ENCODE measurements at places on chromosomes 11 and 22.

DNA sequence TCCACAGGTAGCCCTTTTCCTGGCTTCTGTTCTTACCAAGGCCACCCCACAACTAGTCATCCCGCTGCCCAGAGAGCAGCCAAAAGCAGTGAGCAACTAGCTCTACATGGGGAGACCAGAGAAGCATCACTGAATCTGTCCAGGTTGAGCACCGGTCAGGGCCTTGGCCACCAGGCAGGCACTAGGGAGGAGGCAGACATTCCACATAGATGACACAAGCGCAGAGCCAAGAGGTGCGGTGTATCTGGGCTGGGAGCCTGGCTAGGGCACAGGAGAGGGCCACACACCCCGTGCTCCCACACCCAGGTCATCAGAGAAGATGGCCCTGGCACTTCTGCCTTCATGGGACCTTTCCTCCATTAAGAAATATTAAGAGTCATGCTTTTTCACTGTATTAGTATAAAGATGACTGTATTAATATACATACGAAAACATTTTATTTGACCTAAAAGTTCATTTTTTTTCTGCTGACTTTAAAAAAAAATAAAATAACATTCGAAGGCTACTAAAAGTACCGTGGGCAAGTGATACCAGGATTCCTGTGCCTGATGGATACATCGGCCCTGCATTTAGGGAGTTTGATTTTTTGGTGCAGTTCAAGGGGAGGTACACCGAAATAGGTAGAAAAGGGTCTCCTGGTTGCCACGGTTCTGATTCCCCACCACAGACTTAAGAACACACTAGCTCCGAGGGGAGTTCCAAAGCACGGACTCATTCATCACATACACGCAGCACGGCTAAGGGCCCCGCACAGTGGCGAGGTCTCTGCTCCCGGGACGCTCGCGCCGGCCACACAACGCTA lies 1.2 kb downstream of the DGCR2 start:
- DNase-seq = no peak
- peak overlapping the region; percentile 78 for H3K27ac ChIP-seq
- H3K4me1 ChIP-seq = peaks cover 70% of the 10 kb centered on the region
- no peaks in the 10 kb centered on the region for H3K27me3 ChIP-seq
- peak overlapping the region; percentile 91 for H3K4me3 ChIP-seq

GRCh38 chr22:32475468-32476010 lies 928 bp downstream of the FBXO7 start:
- peaks cover 26% of the 10 kb centered on the region for H3K4me1 ChIP-seq
- peak overlapping the region; percentile 94 for H3K4me3 ChIP-seq
- H3K36me3 ChIP-seq = peaks cover 9% of the 10 kb centered on the region

- peaks cover 85% of the 10 kb centered on the region for H3K27me3 ChIP-seq
- peak overlapping the region; percentile 48 for H3K4me3 ChIP-seq
- peaks cover 16% of the 10 kb centered on the region for H3K4me1 ChIP-seq
- peaks cover 4% of the 10 kb centered on the region for H3K36me3 ChIP-seq
- H3K27ac ChIP-seq = peak overlapping the region; percentile 96
- DNase-seq = peak; percentile 83
Observed at GRCh38 chr22:36017651-36018091, 11.0 kb downstream of the RBFOX2 start.

DNA sequence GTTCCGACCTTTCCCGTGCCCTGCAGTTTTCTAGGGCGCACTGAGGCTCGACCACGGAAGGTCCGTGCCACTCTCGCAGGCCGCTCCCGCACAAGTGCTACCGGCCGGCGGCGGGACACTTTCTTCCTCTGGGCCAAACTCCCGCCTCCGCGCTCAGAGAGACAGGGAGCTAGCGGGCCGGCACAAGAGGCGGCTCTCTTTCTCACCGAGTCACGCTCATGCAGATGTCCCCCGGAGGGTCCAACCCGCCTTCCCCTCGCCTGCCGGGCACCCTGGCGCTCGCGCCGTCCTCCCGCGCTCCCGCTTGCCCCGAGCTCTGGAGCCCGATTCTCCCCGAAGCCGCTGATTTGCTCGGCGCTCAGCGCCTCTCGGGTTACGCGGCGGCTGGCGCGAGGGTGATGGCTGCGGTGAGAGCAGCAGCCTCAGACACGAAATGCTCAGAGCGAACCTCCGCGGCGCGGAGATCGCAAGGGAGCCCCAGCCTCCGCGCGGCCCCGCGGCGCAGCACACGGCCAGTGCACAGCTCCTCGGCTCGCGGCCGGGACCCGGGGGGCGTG lies 1.0 kb downstream of the LMO1 start:
- H3K27ac ChIP-seq = no peak overlapping the region
- H3K27me3 ChIP-seq = peaks cover 50% of the 10 kb centered on the region
- peak; percentile 29 for DNase-seq
- H3K4me1 ChIP-seq = peaks cover 9% of the 10 kb centered on the region
- no peaks in the 10 kb centered on the region for H3K36me3 ChIP-seq
- peak overlapping the region; percentile 83 for H3K4me3 ChIP-seq

- no peak overlapping the region for H3K4me3 ChIP-seq
- peaks cover 2% of the 10 kb centered on the region for H3K4me1 ChIP-seq
- no peaks in the 10 kb centered on the region for H3K27me3 ChIP-seq
- H3K36me3 ChIP-seq = no peaks in the 10 kb centered on the region
- no peak overlapping the region for H3K27ac ChIP-seq
Observed at GRCh38 chr22:44407171-44407986, 90.7 kb downstream of the RTL6 start.

DNA sequence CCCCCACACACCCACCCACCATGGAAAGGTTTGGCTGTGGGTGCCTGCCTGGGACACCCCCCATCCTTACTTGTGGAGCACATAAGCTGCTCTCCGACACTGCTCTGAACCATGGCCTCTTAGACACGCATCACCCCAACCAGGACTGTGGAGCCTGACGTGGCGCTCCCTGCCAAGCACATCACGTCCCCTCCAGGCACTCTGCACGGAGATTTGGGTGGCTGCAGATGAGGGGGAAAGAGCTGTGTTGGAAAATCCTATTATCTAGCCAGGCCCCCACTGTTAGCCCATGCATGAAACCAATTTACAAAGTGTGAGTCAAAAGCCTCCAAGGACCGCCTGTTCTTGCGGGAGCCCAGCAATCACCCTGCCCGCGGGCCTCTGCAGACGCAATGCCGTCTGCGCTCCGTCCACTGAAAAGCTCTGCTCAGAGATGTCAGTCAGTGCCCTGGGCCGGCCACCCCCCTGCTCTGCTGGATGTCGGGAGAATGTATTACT lies 163.4 kb upstream of the NECTIN1 start:
- H3K36me3 ChIP-seq = no peaks in the 10 kb centered on the region
- peaks cover 19% of the 10 kb centered on the region for H3K27me3 ChIP-seq
- peaks cover 13% of the 10 kb centered on the region for H3K4me1 ChIP-seq
- no peak overlapping the region for H3K4me3 ChIP-seq
- DNase-seq = no peak

- no peak overlapping the region for H3K4me3 ChIP-seq
- no peak for DNase-seq
- peaks cover 9% of the 10 kb centered on the region for H3K27me3 ChIP-seq
- no peak overlapping the region for H3K27ac ChIP-seq
- H3K36me3 ChIP-seq = no peaks in the 10 kb centered on the region
Observed at GRCh38 chr22:46512039-46512370, 25.4 kb downstream of the CELSR1 start.

DNA sequence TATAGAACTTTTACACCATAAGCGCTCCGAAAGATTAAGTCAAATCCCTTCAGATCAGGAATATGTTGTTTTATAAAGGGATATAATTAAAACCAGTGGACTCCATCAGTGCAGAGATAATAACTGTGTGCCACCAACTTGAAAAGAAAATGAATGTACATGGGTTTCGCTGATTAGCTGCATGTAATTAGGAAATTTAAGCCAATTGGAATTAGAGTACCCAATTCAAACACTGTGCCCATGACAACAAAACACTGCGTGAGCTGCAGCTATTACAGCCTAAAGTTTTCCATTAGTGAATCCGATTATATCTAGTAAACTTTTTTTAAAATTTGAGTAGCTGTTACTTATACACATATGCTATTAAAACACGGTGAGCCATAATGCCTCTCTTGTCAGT lies 392.3 kb upstream of the ARHGAP42 start:
- no peak overlapping the region for H3K27ac ChIP-seq
- H3K4me3 ChIP-seq = no peak overlapping the region
- H3K4me1 ChIP-seq = no peaks in the 10 kb centered on the region
- H3K27me3 ChIP-seq = no peaks in the 10 kb centered on the region
- no peaks in the 10 kb centered on the region for H3K36me3 ChIP-seq

DNA sequence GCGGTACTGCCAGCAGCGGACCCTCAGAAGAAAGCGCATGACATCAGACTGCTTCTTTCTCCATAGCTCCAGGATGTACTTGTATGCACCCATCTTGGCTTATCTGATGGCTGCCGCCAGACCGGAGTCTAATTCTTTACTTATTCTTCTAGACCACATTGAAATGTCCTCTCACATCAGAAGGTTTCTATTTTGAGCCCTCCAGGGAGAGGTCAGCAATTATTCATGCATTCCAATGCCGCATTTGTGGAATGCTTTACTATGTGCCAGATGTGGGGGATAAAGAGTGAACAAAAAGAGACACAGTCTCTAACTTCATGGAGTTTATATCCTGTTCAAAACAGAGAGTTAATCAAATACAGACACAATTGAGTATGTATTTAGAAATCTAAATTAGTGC lies 230.1 kb downstream of the MIAT start:
- H3K36me3 ChIP-seq = peaks cover 12% of the 10 kb centered on the region
- H3K27me3 ChIP-seq = no peaks in the 10 kb centered on the region
- no peaks in the 10 kb centered on the region for H3K4me1 ChIP-seq
- DNase-seq = no peak
- no peak overlapping the region for H3K27ac ChIP-seq

DNA sequence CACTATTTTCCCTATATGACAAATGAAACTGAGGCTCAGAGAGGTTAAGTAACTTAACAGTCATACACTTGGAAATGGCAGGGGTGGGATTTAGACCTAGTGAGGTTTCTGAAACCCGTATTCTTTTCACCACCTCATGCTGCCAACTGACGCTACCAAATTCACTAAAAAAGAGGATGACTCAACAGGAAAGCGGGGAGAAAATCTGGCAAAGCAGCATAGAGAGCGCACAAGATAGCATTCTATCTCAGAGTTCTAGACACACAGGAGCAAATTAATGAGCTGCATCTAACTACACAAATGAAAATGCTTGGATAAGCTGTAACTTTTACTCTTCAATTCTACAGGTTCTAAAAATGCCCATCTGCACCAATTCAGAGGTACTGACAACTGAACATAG lies 136.4 kb downstream of the RBFOX2 start:
- no peak for DNase-seq
- peaks cover 43% of the 10 kb centered on the region for H3K27me3 ChIP-seq
- H3K4me1 ChIP-seq = no peaks in the 10 kb centered on the region
- peaks cover 5% of the 10 kb centered on the region for H3K36me3 ChIP-seq

GRCh38 chr11:101446238-101446637 lies 137.6 kb downstream of the TRPC6 start:
- DNase-seq = no peak
- no peak overlapping the region for H3K4me3 ChIP-seq
- no peaks in the 10 kb centered on the region for H3K27me3 ChIP-seq
- no peak overlapping the region for H3K27ac ChIP-seq
- peaks cover 5% of the 10 kb centered on the region for H3K4me1 ChIP-seq

DNA sequence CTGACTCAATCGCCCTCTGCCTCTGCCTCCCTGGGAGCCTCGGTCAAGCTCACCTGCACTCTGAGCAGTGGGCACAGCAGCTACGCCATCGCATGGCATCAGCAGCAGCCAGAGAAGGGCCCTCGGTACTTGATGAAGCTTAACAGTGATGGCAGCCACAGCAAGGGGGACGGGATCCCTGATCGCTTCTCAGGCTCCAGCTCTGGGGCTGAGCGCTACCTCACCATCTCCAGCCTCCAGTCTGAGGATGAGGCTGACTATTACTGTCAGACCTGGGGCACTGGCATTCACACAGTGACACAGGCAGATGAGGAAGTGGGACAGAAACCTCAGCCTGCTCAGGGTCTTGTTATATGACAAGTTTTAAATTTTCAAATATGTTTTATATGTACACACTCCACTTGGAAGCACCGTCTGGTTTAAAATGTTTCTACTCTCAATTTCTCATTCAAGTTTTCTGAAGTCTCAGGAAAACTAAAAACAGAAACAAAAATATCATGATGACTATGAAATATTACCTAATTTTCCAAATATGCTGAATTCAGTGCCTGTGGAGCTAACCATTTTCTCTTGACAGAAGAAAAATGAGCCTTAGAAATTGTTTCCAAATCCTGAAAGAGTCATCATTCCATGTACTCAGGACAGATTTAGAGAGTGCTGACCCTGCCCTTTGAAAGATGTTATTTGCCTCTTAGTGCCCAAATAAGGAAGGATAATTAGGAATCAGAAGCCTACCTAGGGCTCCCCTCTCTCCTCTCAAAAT lies 48.8 kb upstream of the TOP3B start:
- H3K4me1 ChIP-seq = peaks cover 45% of the 10 kb centered on the region
- H3K36me3 ChIP-seq = no peaks in the 10 kb centered on the region
- H3K4me3 ChIP-seq = peak overlapping the region; percentile 85
- peak; percentile 45 for DNase-seq

GRCh38 chr22:39565414-39565944 lies 5.1 kb upstream of the CACNA1I start:
- no peak overlapping the region for H3K4me3 ChIP-seq
- H3K27ac ChIP-seq = no peak overlapping the region
- no peak for DNase-seq
- H3K4me1 ChIP-seq = peaks cover 22% of the 10 kb centered on the region

- no peak overlapping the region for H3K27ac ChIP-seq
- no peaks in the 10 kb centered on the region for H3K4me1 ChIP-seq
- H3K27me3 ChIP-seq = no peaks in the 10 kb centered on the region
- no peak for DNase-seq
- no peaks in the 10 kb centered on the region for H3K36me3 ChIP-seq
Observed at GRCh38 chr11:1228101-1228821, 5.4 kb downstream of the MUC5B start.

- DNase-seq = peak; percentile 72
- no peaks in the 10 kb centered on the region for H3K27me3 ChIP-seq
- H3K4me1 ChIP-seq = peaks cover 52% of the 10 kb centered on the region
- H3K4me3 ChIP-seq = peak overlapping the region; percentile 51
Observed at GRCh38 chr11:85316967-85317366, 310.2 kb downstream of the DLG2 start.

DNA sequence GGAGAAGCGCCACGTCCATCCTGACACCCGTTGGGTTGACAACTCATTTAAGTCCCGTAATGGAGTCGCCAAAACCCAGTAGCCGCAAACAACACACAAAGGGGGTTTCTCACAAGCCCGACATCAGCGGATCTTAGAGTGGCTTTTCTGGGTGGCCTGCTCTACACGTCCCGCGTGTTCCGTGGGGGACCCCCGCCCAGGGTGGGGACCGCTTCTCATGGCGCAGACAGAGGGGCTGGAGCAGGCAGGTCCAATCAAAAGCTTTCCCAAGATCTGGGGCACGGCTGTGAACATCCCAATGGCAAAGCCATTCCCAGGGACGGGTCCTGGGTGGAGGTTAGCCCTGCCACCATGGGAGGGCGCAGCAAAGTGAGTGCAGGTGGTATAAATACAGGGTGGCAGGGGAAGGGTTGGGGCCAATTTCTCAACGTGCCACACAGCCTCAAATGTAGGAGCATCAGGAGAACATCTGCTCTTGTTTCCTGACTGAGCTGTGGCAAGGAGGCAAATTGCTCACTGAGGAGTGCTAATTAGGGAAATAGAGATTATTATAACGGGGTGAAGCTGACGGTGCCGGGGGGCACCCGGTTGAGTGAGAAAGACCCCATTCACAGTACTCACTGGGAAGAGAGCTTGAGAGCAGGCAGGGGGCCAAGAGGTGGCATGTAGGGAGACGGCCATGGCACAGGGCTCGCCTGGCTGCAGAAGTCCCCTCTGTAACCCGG lies 1447.2 kb downstream of the TBC1D22A start:
- no peak for DNase-seq
- peaks cover 18% of the 10 kb centered on the region for H3K27me3 ChIP-seq
- H3K36me3 ChIP-seq = no peaks in the 10 kb centered on the region
- H3K4me3 ChIP-seq = no peak overlapping the region
- H3K4me1 ChIP-seq = no peaks in the 10 kb centered on the region
- H3K27ac ChIP-seq = no peak overlapping the region

All from naive B cell (primary cell).